H4 (cell line): ENCODE measurements at places on chromosomes 2 and 18. TPM values are rescaled to one million over a fixed set of nuclear protein-coding genes. Genes with fewer than 3 reads are reported as not detected.

- no peak for DNase-seq
These were observed 217.8 kb downstream of the SETBP1 start for GRCh38 chr18:44898498-44898897.

GRCh38 chr2:16660114-16660513 lies 5.5 kb downstream of the CYRIA start:
- no peak for DNase-seq

DNA sequence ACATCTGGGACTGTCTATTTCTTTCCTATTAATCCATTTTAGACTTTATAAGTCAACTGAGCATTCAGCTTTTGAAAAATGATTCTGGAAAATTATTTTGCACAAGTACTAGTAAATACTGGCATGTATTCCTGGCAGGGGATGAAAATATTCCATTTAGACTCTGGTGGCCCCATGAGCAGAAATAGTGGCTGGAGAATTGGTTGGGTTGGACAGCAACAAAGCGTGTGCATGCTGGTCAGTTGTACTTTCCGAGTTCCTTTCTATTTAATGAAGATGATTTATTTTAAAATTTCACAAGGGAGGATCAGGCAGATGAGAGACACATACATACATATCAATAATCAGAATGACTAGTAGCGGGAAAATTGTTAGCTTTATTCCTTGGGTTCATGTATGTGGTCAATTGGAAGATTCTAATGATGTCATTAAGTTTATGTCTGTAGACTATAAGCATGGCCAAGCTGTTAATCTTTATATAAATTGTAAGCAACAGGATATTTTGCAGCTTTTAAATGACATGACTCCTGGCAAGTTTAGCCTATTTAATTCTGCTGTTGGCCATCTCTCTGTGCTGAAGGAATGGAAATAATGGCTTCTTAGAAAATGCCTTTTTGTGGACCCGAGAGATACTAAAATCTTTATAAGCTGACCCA lies 541.6 kb downstream of the SLC4A3 start:
- no peak for DNase-seq

- no peak for DNase-seq
These were observed 460 bp upstream of the SEMA4F start for GRCh38 chr2:74653589-74653984.

DNA sequence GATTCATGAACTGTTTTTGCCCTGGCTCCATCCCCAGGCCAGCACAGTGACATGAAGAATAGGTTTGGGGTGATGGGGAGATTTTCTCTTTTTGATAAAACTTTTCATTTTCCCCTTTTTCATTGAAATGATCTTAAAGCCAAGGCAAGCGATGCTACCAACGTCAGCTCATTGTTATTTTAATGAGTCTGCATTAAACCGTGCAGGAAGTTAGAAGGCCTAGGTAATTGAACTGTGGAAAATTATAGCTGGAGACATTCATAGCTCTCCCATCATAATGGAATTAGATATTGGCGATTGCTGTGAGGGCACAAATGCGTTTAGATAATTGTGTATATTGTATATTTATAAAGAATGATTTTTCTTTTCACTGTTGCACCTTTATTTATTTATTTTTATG lies 33.2 kb downstream of the SMARCAL1 start:
- DNase-seq, result no peak

Gene KCNG2
- not detected in 2 replicates for total RNA-seq

Gene SH2D6
- total RNA-seq, result not detected in 2 replicates

Gene PLEKHM3
- total RNA-seq, result 2.2 and 2.8 TPM in 2 replicates

Gene AGFG1
- total RNA-seq, result 110 and 129 TPM in 2 replicates

Gene TRIM43
- total RNA-seq, result not detected in 2 replicates
